ENCODE measurements at places on chromosomes 16 and 17.

DNA sequence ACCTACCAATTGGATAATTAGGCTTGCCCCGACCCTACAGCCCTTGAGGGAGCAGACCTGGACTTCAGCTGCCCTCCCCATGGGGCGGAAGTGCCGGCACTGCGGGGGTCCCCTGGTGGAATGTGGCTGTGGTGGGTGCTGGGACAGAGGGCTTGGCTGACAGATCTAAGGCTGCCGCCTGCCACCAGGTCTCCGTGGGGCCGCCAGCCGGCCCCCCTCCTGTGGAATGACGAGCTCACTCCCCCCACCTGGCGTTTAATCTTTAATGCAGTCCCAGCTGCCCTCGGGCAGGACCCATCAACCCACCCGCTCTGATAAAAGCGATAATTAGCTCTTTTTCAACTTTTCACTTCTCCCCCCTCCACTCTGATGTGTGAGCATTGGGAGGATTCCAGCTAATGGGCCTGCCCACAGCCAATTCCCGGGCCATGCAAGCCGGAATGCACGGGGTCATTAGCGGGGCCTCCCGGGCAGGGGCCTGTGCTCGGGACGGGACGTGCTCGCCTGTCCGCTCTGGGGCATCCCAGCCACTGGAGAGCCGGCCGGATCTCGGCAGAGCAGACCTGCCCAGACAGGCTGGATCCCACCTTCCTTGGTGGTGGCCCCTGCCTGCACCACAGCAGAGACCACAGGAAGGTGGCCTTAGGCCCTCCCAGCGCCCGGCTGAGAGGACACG, 28.3 kb upstream of the GOSR2 start:
- no peak for DNase-seq

GRCh38 chr17:17051791-17052461, 9.7 kb downstream of the MPRIP start:
- no peak for DNase-seq

DNA sequence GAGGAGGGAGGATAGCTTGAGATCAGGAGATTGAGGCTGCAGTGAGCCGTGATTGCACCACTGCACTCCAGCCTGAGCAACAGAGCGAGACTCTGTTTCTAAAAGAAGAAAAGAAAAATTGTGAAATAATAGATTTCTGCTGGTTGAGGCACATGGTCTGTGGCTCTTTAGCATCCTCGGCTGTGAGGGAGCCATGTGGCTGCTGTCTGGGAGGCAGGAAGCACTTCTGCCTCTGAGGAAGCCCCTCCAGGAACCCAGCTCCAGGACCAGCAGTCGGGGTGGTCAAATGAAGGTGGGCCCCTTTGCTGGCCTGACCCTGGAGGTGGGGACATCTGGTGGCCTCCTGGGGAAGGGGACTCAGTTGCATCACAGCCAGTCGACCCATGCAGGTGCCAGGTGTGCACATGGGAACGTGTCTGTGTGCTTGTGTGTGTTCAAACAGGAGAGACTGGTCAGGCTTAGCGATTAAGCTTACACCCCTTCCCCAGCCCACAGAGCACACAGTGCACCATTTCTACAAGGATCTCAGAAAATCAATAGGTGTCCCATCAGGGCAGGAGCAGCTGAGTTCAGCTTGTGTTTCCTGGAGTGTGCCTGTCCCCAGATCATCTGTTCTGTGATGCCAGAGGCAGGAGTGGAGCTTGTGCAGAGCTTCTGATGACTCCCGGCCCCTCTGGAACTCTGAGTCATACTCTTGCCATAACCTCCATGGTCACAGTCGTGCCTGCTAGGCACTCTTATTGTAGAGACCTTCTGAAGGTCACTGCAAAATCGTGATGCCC, 24.3 kb upstream of the MGAT5B start:
- no peak for DNase-seq

DNA sequence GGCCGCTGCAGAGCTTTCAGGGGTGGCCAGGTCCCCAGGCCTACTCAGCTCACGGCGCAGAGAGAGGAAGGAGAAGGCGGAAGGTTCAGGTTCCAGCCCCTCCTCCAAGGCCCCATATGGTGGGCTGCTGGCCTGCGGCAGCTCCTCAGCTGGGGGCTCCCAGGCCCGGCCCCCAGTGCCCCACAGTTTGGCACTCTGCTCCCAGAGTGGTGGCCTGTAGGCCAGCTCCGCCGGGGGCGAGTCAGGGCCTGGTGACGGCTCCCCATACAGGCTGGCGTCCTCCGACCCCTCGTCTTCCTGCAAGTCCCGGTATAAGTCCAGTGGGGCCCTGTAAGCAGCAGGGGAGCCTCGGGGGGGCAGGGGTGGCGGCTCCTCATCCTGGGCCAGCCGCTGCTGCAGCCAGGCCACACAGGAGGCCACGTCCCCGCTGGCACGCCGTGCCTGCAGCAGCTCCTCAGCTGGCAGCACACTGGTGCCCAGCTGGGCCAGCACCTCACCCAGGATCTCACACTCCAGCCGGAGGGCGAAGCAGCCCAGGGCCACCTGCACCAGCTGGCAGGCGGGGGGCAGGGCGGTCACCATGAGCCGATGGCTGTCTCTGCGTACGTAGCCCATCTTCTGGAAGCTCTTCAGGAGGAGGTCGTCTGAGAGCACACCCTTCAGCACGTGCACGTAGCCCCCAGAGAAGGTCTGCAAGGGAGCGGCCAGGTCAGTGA, 3.7 kb downstream of the SPATA2L start:
- no peak for DNase-seq
